Progenitor cell of endocrine pancreas (in vitro differentiated cells): ENCODE measurements at places on chromosomes 6 and 20. TPM values are rescaled to one million over a fixed set of nuclear protein-coding genes. Genes with fewer than 3 reads are reported as not detected.
A peak's percentile ranks its signal among the peaks of the same experiment; 100 is the strongest.

Gene RUNX2
- 0.46 and 0.75 TPM in 2 replicates for total RNA-seq

DNA sequence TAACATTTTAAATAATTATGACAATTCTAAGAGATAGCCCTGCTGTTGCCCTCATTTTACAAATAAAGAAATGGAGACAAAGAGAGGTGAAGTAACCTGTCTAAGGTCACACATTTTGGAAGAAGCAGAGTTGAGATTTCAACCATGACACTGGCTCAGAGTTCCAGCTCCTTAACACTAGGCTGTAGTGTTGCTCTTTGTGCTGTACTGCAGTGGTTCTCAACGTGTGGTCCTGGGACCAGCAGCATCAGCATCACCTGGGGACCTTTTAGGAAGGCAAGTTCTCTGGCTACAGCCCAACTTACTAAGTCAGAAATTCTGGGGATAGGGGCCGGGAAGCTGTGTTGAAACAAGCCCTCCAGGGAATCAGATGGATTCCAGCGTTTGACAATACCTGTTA, 62.4 kb upstream of the FERMT1 start:
- peaks cover 6% of the 10 kb centered on the region for H3K27me3 ChIP-seq
- H3K27ac ChIP-seq: no peak overlapping the region
- peaks cover 8% of the 10 kb centered on the region for H3K4me1 ChIP-seq
- no peak overlapping the region for H3K4me3 ChIP-seq
- DNase-seq: no peak

DNA sequence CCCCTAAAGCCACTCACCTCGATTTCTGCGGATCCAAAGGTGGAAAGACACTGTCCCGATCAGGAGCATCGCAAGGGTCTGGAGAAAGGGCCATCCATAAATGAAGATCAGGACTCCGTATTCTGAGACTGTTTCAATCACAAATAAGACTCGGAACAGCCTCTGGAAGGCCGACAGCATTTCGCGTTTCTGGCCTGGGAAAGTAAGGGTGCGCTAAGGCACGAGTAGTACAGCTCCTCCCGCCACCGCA, 44.6 kb downstream of the DPPA5 start:
- H3K27ac ChIP-seq: peak overlapping the region; percentile 98
- no peak for DNase-seq
- peaks cover 16% of the 10 kb centered on the region for H3K4me1 ChIP-seq
- H3K4me3 ChIP-seq: peak overlapping the region; percentile 97
- no peaks in the 10 kb centered on the region for H3K27me3 ChIP-seq

DNA sequence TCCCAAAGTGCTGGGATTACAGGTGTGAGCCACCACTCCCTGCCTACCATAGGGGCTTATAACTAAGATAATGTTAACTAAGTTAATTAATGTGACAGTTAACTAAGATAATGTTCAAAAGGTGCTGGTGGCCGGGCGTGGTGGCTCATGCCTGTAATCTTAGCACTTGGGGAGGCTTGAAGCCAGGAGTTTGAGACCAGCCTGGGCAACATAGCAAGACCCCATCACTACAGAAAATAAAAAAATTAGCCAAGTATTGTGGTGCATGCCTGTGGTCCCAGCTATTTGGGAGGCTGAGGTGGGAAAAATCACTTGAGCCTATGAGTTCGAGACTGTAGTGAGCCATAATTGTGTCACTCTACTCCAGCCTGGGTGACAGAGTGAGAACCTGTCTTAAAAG, 32.8 kb upstream of the SRF start:
- H3K36me3 ChIP-seq: peaks cover 5% of the 10 kb centered on the region
- H3K4me3 ChIP-seq: no peak overlapping the region
- no peak overlapping the region for H3K27ac ChIP-seq
- H3K27me3 ChIP-seq: no peaks in the 10 kb centered on the region
- H3K4me1 ChIP-seq: peaks cover 3% of the 10 kb centered on the region
